H1 (cell line): ENCODE measurements at places on chromosomes 6 and 20. TPM values are rescaled to one million over a fixed set of nuclear protein-coding genes. Genes with fewer than 3 reads are reported as not detected.

DNA sequence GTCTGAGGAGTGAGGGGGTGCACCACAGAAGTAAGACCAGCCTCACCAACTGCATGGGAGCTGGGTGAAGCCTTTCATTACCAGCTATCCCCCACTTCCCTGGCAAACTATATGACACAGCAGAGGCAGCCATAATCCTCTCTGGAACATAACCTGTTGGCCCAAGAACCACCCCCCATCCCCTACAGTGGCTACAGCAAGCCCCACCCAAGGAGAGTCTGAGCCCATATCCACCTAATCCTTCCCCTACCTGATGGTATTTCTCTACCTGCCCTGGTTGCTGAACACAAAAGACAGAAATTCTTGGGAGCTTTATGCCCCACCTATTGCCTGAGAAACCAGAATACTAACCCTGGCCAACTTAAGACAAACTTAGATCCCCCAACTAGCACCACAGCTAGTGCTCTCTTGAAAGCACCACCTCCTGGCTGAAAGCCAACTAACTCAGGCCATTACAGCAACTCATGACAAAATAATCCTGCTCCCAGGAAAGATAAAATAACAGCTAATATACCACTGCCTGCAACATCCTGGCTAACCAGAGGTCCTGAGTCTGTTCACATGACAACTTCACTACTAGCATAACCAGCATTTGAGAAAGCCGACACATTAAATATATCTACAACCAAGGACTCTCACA is 11.2 kb downstream of the RNGTT start:
- H3K4me3 ChIP-seq = no peak overlapping the region
- no peak overlapping the region for H3K27ac ChIP-seq
- no peaks in the 10 kb centered on the region for H3K27me3 ChIP-seq
- no peaks in the 10 kb centered on the region for H3K36me3 ChIP-seq
- H3K4me1 ChIP-seq = no peaks in the 10 kb centered on the region

- H3K4me1 ChIP-seq = no peaks in the 10 kb centered on the region; the same call in 1 of the 2 replicates
- DNase-seq = no peak
- no peaks in the 10 kb centered on the region for H3K27me3 ChIP-seq
- H3K36me3 ChIP-seq = no peaks in the 10 kb centered on the region
- no peak overlapping the region for H3K4me3 ChIP-seq
Measured at GRCh38 chr6:44653091-44653490, 265.6 kb downstream of the CDC5L start.

- peaks cover 3% of the 10 kb centered on the region for H3K4me1 ChIP-seq
- no peak for DNase-seq
- no peak overlapping the region for H3K27ac ChIP-seq
- H3K27me3 ChIP-seq = no peaks in the 10 kb centered on the region
- H3K4me3 ChIP-seq = no peak overlapping the region
Measured at GRCh38 chr6:148261470-148261869, 81.2 kb upstream of the SASH1 start.

DNA sequence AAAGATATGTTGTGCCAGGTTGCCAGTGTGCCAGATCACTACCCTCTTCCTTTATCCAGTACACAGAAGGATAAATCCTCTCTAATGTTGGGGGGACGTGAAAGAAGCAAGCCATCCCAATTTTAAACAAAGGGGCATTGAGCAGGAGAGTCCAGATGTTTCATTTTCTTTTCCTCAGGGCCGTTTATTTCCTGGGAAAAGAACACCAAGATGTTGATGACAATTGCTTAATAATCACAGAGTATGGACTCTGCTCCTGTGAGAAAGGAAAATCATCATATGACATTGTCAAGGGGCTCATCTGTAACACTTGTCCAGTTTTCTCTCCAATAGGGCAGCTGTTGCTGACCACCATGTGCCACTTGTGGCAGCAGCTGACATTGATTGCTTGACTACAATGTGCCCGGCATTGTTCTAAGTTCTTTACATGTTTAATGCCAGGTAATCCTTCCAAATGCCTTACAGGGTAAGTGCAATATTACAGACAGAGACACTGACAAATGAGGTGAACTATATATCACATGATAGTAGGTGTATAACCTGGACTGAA is 161.4 kb downstream of the CD109 start:
- H3K27me3 ChIP-seq = no peaks in the 10 kb centered on the region
- no peak overlapping the region for H3K4me3 ChIP-seq
- H3K36me3 ChIP-seq = no peaks in the 10 kb centered on the region
- DNase-seq = no peak
- H3K4me1 ChIP-seq = no peaks in the 10 kb centered on the region

DNA sequence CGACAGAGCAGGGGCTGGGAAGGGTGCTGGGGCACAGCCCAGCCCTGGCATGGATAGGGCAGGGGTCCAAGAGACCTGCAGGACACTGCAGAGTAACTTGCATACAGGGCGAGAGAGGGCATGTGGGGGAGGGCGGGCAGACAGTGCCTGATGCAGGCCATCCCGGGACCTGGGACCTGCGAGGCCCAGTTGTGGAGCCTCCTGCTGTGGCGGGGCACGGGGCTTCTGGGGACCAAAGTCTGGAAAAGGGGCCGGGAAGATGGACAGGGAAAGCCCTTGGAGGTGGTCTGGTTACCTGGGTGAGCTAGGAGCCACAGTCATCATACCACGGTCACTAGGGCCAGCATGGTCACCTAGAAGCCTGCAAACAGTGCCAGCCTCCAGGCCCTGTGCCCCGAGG is 412 bp upstream of the TUBB1 start:
- H3K4me1 ChIP-seq = no peaks in the 10 kb centered on the region
- H3K36me3 ChIP-seq = no peaks in the 10 kb centered on the region
- DNase-seq = peak; percentile 42
- H3K27me3 ChIP-seq = no peaks in the 10 kb centered on the region

- peak; percentile 87 for DNase-seq
- no peaks in the 10 kb centered on the region for H3K36me3 ChIP-seq
- H3K27me3 ChIP-seq = peaks cover 3% of the 10 kb centered on the region; the same call in 1 of the 2 replicates
Measured at GRCh38 chr6:138692058-138692977, 81.3 kb upstream of the CCDC28A start.

GRCh38 chr6:17790489-17790888 is 83.8 kb upstream of the NUP153 start:
- peaks cover 24% of the 10 kb centered on the region for H3K36me3 ChIP-seq
- no peak overlapping the region for H3K27ac ChIP-seq
- DNase-seq = no peak
- H3K27me3 ChIP-seq = no peaks in the 10 kb centered on the region
- no peaks in the 10 kb centered on the region for H3K4me1 ChIP-seq

GRCh38 chr6:35425284-35425683 is 26.9 kb upstream of the FANCE start:
- H3K27ac ChIP-seq = 0 out of 2 replicates have a peak overlapping the region, but pooled peaks have one; percentile 9
- H3K36me3 ChIP-seq = peaks cover 4% of the 10 kb centered on the region; the same call in 1 of the 2 replicates
- H3K27me3 ChIP-seq = no peaks in the 10 kb centered on the region
- peaks cover 6% of the 10 kb centered on the region for H3K4me1 ChIP-seq

DNA sequence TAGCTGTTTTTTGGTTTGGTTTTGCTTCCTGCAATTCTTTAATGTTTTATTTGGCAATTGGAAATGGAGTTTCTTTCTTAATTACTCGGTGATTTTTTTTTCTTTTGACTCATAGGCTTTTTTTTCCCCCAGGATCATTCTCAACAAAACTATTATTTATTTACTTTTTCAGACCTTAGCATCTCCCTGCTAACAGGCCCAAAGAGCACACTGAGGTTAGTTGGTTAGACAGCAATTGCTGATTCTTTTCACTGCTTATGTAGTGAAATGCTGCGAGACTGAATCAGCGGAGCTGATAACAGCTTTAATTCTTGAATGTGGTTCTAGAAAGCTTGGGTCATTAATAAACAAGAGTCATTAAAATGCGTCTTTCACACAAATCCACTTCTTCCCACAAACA is 79.1 kb upstream of the ZFP64 start:
- DNase-seq = no peak
- H3K4me3 ChIP-seq = no peak overlapping the region
- H3K4me1 ChIP-seq = no peaks in the 10 kb centered on the region
- no peaks in the 10 kb centered on the region for H3K36me3 ChIP-seq
- H3K27me3 ChIP-seq = no peaks in the 10 kb centered on the region
- no peak overlapping the region for H3K27ac ChIP-seq

RSPO3 gene
- not detected in 2 replicates for total RNA-seq

OR2J3 gene
- total RNA-seq = not detected in 2 replicates
